ENCODE measurements at places on chromosomes 7 and 10.

GRCh38 chr7:107933386-107934013 is 42.5 kb downstream of the DLD start:
- DNase-seq = no peak
- peak overlapping the region; percentile 43 for H3K27ac ChIP-seq
- no peak overlapping the region for H3K4me3 ChIP-seq
- peaks cover 55% of the 10 kb centered on the region for H3K36me3 ChIP-seq
- peaks cover 72% of the 10 kb centered on the region for H3K4me1 ChIP-seq

- H3K4me1 ChIP-seq = peaks cover 92% of the 10 kb centered on the region
- peak; percentile 94 for DNase-seq
- peaks cover 22% of the 10 kb centered on the region for H3K36me3 ChIP-seq
- peak overlapping the region; percentile 92 for H3K27ac ChIP-seq
These were observed 126.2 kb downstream of the PRPF18 start for GRCh38 chr10:13712837-13713581.

GRCh38 chr7:33388332-33388731 is 259.0 kb downstream of the BBS9 start:
- H3K27me3 ChIP-seq = peaks cover 3% of the 10 kb centered on the region
- no peak overlapping the region for H3K4me3 ChIP-seq
- H3K27ac ChIP-seq = no peak overlapping the region
- no peaks in the 10 kb centered on the region for H3K4me1 ChIP-seq
- H3K36me3 ChIP-seq = no peaks in the 10 kb centered on the region
- DNase-seq = no peak

DNA sequence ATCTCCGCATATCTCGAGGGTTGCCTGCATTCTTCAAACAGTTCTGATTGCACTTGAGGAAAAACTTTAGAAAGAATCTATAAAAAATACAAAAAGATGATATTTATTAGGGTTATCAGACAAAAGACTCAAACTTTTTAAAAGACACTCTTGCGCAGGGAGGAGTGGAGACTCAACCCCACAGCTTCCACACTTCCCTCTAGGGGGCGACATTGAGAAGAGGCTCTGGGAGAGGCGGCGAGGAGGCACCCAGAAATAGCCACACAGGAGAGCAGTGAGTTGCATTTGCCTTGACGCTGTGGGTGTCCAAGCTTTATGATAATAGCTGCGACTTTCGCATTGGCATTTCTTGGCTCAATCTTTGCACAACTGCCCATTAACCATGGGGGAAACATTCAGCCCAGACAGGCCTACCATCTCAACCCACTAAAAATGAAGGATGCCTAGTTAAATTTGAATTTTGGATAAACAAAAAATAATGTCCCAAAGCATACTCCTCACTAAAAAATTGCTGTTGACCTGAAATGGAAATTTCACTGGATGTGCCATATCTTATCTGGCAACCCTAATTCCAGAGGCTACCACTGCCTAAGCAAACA is 86.2 kb downstream of the EBF3 start:
- H3K36me3 ChIP-seq = no peaks in the 10 kb centered on the region
- DNase-seq = no peak
- no peak overlapping the region for H3K4me3 ChIP-seq
- H3K27ac ChIP-seq = no peak overlapping the region
- H3K4me1 ChIP-seq = no peaks in the 10 kb centered on the region

- DNase-seq = no peak
- no peaks in the 10 kb centered on the region for H3K36me3 ChIP-seq
- H3K4me3 ChIP-seq = no peak overlapping the region
- peaks cover 18% of the 10 kb centered on the region for H3K4me1 ChIP-seq
These were observed 748.7 kb downstream of the TNS3 start for GRCh38 chr7:46833197-46833596.

DNA sequence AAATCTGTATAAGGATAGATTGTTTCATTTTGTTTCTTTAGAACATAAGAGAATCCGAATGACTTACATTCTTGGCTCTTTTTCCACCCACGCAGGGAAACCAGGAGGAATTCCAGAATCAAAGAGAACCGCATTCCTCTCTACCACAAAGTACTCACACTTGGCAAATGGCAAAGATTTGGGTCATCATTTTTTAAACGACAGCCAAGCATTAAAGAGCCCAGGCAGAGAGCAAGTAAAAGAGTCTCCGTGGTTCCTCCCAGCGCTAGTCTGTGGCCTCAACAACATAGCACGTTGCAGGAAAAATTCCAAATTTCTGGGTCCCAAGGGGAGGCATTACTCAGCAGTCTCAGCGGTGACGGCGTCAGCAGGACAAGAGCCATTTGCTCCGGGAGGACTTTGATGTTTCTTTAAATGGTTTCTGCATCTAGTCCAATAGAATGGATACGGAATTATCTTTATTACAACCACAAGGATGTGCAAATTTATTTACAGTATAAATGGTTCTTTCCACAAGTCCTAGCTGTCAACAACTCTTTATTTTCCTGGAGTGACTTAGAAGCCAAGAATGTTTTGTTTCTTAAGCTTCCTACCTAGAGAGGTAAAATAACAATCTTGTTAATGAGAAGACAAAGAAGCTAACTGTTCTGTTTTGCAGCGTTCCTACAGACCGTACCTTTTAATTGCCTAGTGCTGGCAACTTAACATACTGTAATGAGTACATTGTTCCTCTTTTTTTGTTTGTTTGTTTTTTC is 232.5 kb downstream of the SKIDA1 start:
- H3K36me3 ChIP-seq = no peaks in the 10 kb centered on the region
- DNase-seq = peak; percentile 98
- H3K4me3 ChIP-seq = peak overlapping the region; percentile 85
- H3K27me3 ChIP-seq = peaks cover 1% of the 10 kb centered on the region
- H3K27ac ChIP-seq = peak overlapping the region; percentile 91
- H3K4me1 ChIP-seq = peaks cover 41% of the 10 kb centered on the region

DNA sequence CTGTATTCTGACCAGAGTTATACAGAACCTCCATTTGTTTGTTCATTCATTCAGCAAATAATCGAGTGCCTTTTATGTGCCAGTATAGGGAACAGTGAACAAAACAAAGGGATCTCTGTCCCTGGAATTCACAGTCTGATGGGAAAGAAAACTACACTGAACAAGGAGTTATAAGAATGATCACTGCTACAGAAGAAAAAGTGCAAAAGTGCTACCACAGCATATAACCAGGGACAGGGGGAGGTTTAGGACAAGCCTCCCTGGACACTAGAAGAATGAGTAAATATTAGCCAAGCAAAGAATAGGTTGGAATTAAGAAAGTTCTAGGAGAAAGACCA is 4.2 kb downstream of the CLDN12 start:
- peaks cover 39% of the 10 kb centered on the region for H3K4me1 ChIP-seq
- no peaks in the 10 kb centered on the region for H3K27me3 ChIP-seq
- H3K4me3 ChIP-seq = no peak overlapping the region

DNA sequence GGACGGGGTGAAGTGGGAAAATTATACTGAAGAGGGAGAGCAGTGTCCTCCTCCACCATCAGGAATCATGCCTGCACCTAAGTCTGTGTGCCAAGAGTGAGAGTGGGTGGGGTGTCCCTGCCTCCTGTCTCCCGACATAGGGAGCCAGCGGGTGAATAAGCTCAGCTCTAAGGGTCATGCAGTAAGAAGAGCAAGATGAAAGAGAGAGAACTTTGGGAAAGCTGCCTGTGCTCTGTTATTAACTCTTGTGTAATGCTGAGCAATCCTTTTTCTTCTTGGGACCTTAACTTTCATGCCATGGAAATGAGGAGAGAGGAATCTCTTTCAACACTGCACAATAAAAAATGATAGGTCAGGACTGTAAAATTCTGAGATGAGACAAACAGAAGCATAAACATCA is 7.9 kb upstream of the TCAF1 start:
- no peak for DNase-seq
- H3K36me3 ChIP-seq = no peaks in the 10 kb centered on the region
- H3K27me3 ChIP-seq = no peaks in the 10 kb centered on the region
- no peak overlapping the region for H3K27ac ChIP-seq

DNA sequence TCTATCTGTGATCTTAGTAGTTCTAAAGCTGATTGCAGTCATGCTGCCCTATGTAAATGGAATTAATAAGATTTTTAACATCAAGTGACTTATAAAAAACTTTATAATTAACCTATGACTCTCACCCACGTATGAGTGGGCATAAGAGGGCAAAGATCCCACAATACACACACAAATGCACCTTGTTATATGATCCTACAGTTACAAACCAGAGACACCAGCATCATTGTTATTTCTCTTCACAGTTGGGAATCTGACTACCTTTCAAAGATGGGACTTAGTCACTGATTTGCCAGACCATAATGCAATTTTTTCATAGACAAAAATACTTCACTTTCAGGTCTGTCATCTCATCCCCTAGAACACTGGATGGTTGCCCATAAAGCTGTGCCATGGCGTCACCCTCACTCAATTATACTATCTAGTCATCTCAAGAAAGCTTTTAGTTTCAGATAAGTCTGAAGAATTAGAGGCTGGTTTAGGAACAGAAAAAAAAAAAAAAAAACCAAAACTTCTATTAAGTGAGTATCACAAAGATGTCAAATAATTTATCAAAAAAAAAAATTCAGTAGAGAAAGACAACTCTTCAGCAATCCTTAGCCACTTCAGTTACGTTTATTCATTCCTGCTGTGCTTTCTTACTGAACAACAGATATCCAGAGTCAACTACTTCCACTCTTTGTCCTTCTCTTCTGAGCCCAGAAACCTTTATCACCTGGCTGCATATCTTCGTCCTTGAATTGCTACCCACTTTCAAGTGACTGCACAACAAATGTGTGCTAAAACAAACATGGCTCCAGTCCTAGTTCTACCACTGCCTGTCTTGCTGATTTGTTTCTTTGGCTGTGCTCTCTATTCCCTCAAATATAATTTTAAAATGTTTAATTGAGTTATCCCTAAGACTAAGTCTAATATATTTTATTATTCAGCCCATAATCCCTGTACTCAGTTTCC is 175.0 kb upstream of the CHRM2 start:
- H3K27ac ChIP-seq = no peak overlapping the region
- no peaks in the 10 kb centered on the region for H3K27me3 ChIP-seq
- H3K4me1 ChIP-seq = no peaks in the 10 kb centered on the region
- H3K4me3 ChIP-seq = no peak overlapping the region
- DNase-seq = no peak

DNA sequence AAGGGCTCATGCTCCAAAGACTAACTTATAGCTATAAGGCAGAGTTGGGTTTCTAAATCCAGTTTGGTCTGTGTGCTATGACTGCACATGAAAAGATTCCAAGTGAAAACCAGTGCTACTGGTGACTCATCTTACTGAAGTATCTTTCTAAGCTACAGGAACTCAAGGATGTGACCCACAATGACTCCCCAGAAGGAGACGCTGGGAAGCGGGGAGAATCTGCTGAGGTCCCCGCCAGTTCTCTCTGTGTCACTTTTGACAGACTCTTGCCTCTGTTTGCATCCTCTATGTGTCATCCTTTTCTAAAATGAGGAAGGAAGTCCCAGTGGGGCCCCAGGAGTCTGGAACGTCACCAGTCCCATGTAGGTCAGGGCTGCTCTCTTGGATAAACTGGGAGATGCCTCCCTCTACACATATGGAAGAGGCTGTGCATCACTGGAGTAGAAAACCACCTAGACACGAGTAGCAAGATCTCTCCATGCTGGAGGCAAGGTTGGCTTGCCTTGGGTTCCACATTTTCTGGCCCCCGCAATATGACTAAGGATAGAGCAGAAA is 28.8 kb upstream of the GPR26 start:
- H3K27ac ChIP-seq = peak overlapping the region; percentile 79
- H3K4me3 ChIP-seq = no peak overlapping the region
- no peaks in the 10 kb centered on the region for H3K27me3 ChIP-seq
- peak; percentile 95 for DNase-seq
- no peaks in the 10 kb centered on the region for H3K36me3 ChIP-seq

- DNase-seq = peak; percentile 42
- peak overlapping the region; percentile 3 for H3K4me3 ChIP-seq
- 0 out of 2 replicates have a peak, but pooled peaks cover 1% of the 10 kb centered on the region for H3K27me3 ChIP-seq
- no peak overlapping the region for H3K27ac ChIP-seq
These were observed 104.9 kb upstream of the FAM180A start for GRCh38 chr7:135853499-135853898.

GRCh38 chr10:124268976-124269375 is 149.7 kb downstream of the OAT start:
- peaks cover 22% of the 10 kb centered on the region for H3K4me1 ChIP-seq
- no peak for DNase-seq
- H3K27ac ChIP-seq = no peak overlapping the region
- H3K27me3 ChIP-seq = peaks cover 7% of the 10 kb centered on the region

DNA sequence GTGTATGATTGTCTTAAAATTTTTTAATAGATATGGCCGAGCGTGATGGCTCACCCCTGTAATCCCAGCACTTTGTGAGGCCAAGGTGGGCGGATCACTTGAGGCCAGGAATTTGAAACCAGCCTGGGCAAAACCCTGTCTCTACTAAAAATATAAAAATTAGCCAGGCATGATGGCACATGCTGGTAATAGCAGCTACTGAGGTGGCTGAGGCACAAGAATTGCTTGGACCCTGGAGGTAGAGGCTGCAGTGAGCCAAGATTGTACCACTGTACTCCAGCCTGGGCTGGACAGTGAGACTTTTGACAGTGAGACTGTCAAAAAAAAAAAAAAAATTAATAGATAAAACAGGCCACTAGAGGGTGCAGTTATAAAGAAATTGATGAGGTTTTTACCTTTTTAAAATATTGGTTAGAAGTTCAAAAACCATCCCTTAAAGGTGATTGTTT is 20.5 kb downstream of the NOM1 start:
- peaks cover 8% of the 10 kb centered on the region for H3K36me3 ChIP-seq
- H3K27ac ChIP-seq = no peak overlapping the region
- H3K4me1 ChIP-seq = no peaks in the 10 kb centered on the region
- no peak for DNase-seq

GRCh38 chr7:138776166-138776833 is 21.5 kb upstream of the TMEM213 start:
- H3K36me3 ChIP-seq = 0 out of 2 replicates have a peak, but pooled peaks cover 3% of the 10 kb centered on the region
- peaks cover 7% of the 10 kb centered on the region for H3K27me3 ChIP-seq
- H3K4me1 ChIP-seq = no peaks in the 10 kb centered on the region

DNA sequence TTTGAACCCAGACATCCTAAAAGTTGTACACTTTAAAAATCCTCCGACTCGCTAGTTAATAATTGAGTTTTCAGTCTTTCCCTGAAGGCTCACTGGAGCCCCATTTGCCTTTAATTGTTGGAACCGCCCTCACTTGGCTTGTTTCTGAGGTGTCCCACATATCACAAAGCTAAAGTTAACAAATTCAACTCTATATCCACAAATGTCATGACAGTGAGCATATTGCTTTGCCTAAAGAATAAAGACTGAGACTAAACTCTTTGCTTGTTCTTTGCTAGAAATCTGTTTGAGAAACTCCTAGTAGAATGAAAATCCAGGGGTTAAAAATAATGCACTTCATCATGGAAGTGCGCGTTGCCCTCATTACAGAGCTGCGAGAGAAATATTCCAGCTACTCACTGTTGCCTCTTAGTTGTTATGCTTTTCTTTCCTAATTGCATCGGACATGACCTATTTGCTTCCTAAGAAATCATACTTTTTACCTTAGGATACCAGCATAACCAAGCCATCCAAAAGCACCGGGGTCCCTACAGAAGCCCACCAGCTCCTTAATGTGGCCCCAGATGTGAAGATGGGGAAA is 752 bp downstream of the THSD7A start:
- H3K4me3 ChIP-seq = peak overlapping the region; percentile 37
- no peak for DNase-seq
- no peaks in the 10 kb centered on the region for H3K36me3 ChIP-seq
- no peak overlapping the region for H3K27ac ChIP-seq
